ENCODE measurements at places on chromosomes 16 and 17.

DNA sequence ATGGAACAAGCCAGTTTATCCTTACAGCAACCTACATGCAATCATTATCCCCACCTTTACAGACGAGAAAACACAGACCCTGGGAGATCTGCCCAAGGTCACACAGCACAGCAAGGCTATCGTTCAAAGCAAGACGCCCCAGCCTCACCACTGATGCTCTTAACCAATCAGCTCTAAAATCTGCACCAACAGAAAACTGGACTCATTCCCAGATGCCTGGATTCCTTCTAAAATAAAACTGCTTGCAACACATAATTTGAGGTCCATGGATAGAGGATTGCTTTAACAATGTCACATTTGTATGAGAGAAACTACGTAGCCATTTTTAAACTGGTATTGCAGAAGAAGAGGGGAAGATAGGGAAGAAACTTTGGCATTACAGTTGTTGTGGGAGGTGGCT, 6.8 kb downstream of the COTL1 start:
- DNase-seq: no peak

DNA sequence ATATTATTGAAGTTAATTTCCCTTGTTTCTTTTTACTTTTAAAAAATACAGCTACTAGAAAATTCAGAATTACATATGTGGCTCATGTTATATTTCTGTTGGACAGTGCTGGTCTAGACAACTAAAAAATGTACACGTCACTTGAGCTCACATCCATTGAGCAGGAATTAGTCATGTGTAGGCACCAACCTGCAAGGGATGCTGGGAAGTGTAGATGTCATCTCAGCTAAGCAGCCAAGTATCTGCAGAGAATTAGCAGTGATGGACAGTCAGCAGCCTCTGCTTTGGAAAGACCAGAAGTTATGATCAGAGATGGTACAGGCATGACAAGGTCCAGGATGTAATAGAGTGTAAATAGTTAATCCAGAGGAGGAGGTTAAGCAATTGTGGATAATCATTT, 87.1 kb upstream of the HS3ST2 start:
- DNase-seq: no peak

DNA sequence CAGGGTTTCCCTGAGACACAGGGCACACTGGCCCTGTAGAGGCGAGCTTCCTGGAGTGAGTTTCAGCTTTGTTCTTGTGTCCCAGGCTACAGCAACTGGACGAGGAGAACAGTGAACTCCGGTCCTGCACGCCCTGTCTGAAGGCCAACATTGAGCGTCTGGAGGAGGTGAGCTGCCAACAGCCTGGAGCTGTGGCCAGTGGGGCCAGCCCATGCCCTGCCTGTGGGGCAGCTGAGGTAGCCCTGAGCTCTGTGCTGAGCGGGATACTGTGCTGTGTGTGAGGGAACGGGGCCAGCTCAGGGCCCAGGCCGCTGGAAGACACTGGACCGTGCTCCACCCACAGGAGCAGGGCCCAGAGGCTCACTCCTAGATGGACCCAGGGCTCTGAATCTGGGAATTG, 8.7 kb upstream of the CAPN15 start:
- no peak for DNase-seq

- DNase-seq: no peak
These were observed 193.0 kb downstream of the SPECC1 start for GRCh38 chr17:20202141-20202621.

- no peak for DNase-seq
These were observed 40.2 kb downstream of the RBFOX3 start for GRCh38 chr17:79570653-79571052.

GRCh38 chr17:46771561-46772474, 46.7 kb downstream of the WNT3 start:
- DNase-seq: peak; percentile 69

- peak; percentile 12 for DNase-seq
These were observed 175.2 kb downstream of the CPPED1 start for GRCh38 chr16:12628536-12628935.

- no peak for DNase-seq
These were observed 44.4 kb downstream of the VPS53 start for GRCh38 chr17:670286-670685.

DNA sequence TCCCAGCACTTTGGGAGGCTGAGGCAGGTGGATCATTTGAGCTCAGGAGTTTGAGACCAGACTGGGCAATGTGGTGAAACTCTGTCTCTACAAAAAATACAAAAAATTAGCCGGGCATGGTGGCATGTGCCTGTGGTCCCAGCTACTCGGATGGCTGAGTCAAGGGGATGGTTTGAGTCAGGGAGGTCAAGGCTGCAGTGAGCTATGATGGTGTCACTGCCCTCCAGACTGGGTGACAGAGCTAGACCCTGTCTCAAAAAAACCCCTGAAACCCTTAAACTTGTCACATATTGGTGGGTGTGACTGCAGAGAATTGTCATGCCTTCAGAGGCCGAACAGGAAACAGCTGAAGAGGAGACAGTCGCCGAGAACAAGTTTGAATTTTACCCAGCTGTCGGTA, 13.4 kb downstream of the RPTOR start:
- no peak for DNase-seq

DNA sequence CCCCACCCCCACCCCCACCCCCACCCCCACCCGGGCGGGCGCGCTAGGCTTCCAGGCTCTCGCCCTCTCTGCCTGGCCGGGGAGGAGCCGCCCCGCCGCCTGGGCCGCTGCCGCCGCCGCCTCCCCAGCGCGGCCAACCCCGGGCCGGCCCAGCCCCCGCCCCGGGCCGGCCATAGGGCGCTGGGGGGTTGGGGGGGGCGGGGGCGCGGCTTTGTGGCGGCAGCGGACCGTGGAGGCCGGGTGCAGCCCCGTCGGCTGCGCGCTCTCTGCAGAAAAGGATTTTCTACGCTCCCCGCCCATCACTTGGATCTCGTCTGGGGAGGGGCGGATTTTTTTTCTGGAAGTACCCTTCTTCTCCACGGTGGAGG, 230.9 kb downstream of the MRTFB start:
- DNase-seq: peak; percentile 81

DNA sequence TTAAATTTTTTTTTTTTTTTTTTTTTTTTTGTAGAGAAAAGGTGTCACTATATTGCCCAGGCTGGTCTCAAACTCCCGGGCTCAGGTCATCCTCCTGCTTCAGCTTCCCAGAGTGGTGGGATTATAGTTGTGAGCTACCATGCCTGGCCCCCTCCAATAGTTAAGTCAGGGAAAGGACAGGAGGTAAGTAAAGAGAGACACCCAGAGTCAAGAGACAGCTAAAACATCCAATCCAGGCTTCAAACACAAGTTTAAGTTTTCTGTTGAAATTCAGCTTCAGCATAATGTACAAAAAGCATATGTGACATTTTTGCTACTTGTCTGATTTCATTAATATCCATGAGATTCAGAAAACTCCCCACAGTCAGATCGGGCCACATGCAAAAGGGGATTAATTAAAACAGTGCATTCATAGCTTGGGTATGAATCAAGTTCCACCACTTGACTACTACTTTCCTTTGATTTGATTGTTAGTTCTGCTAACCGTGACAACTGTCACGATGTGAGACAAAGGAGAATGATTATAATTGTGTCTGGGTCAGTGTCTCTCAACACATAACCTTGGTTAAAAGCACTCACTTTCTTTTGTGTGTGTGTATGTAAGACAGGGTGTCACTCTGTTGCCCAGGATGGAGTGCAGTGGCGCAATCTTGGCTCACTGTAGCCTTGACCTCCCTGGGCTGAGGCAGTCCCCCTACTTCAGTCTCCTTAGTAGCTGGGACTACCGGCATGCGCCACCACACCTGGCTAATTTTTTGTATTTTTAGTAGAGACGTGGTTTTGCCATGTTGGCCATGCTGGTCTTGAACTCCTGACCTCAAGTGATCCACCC, 184.9 kb downstream of the PARN start:
- no peak for DNase-seq

DNA sequence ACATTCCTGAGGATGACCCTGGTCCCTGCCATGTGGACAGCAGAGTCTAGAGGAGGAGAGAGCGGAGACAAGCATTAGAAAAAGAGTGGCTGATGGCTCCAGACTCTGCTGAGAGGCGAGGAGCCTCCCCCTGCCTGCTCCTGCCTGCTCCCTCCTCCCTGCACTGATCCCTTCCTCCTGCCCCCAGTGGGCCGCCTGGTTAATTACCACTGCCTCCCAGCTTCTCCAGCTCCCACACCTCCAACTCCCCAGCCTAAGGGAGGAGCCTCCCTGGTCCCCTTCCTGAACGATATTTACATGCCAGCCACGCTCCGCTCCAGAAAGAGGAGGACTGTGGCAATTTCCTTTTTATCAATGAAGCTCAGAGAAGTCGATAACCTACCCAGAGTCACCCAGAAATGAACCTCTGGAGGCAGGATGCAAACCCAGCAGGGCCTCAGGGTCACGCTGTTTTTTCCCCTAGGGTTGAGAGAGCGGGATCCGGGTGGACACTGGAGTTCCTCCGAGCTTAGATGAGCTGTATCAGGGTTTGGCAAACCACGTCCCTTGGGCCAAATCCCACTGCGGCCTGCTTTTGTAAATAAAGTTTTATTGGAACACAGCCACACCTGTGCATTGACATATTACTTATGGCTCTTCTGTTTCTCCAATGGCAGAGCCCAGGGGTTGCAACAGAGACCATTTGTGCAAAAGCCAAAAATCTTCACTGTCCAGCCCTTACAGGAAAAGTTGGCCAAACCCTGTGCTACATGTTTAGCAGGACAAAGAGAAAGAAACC, 27.1 kb upstream of the JPH3 start:
- no peak for DNase-seq

GRCh38 chr17:35588196-35588920, 1.2 kb downstream of the AP2B1 start:
- peak; percentile 76 for DNase-seq

DNA sequence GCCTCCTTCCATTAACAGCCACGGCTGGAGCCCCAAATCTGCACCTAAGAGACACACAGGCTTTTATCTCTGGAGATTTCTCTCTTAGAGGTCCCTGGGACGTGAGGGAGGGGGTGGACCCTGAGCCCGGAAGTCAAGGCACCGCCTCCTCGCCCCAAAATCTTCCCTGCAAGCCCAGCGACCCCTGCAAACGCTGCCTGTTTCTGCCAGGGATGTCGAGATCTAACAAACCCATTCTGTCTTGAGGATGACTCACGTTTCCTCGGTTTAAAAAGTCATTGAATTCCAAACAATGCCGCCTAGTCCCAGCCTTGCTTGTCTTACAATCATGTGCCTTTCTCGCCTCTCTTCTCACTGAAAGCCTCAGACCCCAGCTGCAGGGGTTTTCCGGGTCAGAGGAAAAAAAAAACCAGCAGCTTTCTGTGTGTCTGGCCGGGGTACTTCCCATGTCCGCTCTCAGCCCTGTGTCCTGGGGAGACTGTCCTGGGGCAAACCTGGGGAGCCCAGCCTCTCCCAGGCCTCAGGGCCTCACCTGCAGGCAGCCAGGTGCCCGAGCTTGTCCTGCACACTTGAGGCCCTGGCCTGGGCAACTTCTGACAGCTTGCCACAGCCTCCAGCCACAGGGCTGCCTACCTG, 15.4 kb downstream of the ARL2BP start:
- DNase-seq: peak; percentile 66

DNA sequence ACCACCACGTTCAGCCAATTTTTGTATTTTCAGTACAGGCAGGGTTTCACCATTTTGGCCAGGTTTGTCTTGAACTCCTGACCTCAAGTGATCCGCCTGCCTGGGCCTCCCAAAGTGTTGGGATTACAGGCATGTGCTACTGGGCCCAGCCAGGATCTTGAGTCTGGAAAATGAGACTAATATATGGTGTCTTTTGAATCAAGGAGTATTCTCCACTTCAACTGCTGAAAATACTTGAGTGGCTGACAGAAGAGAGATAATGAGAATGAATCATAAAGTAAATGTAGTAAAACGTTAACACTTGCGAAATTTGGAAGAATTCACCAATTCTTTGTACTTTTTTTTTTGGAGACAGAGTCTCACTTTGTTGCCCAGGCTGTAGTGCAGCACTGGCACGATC, 16.6 kb downstream of the SMYD4 start:
- peak; percentile 5 for DNase-seq

DNA sequence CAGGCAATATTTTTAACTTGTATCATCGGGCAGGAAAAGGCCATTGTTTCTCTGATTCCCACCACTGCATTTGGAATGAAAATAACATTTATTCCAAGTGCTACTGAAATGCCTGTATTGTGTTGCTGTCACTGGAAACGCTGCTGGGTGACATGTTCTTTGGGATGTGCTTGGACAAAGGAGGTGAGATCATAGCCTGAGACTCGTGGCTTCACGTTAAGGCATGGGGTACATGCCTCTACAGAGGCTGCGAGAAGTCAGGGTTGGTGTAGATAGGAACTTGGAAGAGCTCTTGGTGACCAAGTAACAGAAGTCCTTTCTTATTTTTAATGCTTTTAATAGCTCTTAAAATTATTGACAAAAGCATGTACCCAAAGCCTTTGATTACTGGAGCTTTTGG, 58.8 kb upstream of the MAF start:
- DNase-seq: no peak

GRCh38 chr16:67179421-67180080, 4.2 kb downstream of the MATCAP1 start:
- no peak for DNase-seq

GRCh38 chr16:46688101-46688653, 801 bp downstream of the VPS35 start:
- DNase-seq: no peak

DNA sequence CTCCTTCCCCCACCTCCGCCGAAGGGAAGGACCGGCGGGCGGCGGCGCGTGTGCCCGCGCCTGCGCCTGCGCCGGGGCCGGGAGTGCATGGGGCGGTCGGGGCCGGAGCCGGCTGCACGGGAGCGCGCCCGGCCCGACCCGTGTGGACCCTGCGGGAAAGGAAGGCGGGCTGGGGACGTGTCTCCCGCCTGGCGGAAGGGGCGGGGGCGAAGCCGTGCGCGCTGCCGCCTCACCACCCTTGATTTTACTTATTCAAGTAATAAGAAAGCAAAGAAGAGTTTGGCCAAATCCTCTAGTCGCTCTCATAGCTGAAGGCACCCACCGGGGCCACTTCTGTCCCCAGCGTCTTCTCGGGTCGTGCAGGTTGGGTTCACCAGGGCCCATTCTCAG, 596 bp upstream of the PFN1 start:
- peak; percentile 92 for DNase-seq

- no peak for DNase-seq
These were observed 23.7 kb downstream of the MOSMO start for GRCh38 chr16:22031483-22032083.

GRCh38 chr17:80999536-81000333, 8.1 kb downstream of the CHMP6 start:
- DNase-seq: no peak

- DNase-seq: peak; percentile 21
These were observed at the start of gene BEAN1 for GRCh38 chr16:66427036-66427860. Gene BEAN1 (plus strand): TSS chr16:66427295. CDS start chr16:66437677, 10,382 bp downstream.

GRCh38 chr17:81717766-81718089, 5.6 kb downstream of the SLC25A10 start:
- DNase-seq: no peak

- peak; percentile 97 for DNase-seq
These were observed 32.1 kb downstream of the IST1 start for GRCh38 chr16:71927383-71927782.

- peak; percentile 45 for DNase-seq
These were observed 508 bp downstream of the FLCN start for GRCh38 chr17:17236295-17237025.
